ENCODE measurements at places on chromosomes 7 and 10.

GRCh38 chr10:58028597-58029366 is 238.9 kb downstream of the IPMK start:
- peak; percentile 74 for DNase-seq

GRCh38 chr7:148831782-148832181 is 52.3 kb downstream of the EZH2 start:
- no peak for DNase-seq

GRCh38 chr7:117705630-117706029 is 167.6 kb downstream of the CTTNBP2 start:
- DNase-seq, result no peak

DNA sequence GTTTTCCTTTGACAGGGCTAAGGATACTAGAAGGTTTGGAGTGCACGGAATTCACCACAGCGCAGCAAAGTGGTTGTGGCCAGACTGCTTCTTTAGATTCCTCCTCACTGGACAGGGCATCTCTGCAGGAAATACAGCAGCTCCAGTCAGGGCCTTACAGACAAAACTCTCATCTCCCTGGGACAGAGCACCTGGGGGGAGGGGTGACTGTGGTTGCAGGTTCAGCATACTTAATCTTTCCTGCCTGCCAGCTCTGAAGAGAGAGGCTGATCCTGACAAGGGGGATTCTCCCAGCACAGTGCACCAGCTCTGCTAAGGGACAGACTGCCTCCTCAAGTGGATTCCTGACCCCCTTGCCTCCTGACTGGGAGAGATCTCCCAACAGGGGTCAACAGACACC is 1257.9 kb downstream of the NXPH1 start:
- no peak for DNase-seq

- no peak for DNase-seq
These were observed 2.5 kb downstream of the SLC25A13 start for GRCh38 chr7:96319439-96319838.

- no peak for DNase-seq
These were observed 8.6 kb downstream of the MCMBP start for GRCh38 chr10:119863951-119864565.

GRCh38 chr10:26517141-26517867 is 79.2 kb downstream of the APBB1IP start:
- DNase-seq, result no peak

- no peak for DNase-seq
These were observed 132.7 kb downstream of the ICA1 start for GRCh38 chr7:8129318-8129659.

GRCh38 chr10:30047924-30048531 is 11.4 kb downstream of the JCAD start:
- no peak for DNase-seq

DNA sequence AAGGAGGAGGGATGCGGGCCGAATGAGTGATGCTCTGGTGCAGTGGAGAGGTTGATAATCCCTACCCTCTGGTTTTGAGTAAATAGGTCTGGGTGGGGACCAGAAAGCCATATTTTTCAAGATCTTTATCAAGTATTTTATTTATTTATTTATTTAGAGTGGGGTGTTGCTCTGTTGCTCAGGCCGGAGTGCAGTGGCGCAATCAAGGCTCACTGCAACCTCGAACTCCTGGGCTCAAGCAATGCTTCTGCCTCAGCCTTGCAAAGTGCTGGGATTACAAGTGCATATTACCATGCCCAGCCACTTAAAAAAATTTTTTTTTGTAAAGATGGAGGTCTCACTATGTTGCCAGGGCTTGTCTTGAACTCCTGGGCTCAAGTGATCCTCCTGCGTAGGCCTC is 21.6 kb downstream of the SVIL start:
- no peak for DNase-seq

DNA sequence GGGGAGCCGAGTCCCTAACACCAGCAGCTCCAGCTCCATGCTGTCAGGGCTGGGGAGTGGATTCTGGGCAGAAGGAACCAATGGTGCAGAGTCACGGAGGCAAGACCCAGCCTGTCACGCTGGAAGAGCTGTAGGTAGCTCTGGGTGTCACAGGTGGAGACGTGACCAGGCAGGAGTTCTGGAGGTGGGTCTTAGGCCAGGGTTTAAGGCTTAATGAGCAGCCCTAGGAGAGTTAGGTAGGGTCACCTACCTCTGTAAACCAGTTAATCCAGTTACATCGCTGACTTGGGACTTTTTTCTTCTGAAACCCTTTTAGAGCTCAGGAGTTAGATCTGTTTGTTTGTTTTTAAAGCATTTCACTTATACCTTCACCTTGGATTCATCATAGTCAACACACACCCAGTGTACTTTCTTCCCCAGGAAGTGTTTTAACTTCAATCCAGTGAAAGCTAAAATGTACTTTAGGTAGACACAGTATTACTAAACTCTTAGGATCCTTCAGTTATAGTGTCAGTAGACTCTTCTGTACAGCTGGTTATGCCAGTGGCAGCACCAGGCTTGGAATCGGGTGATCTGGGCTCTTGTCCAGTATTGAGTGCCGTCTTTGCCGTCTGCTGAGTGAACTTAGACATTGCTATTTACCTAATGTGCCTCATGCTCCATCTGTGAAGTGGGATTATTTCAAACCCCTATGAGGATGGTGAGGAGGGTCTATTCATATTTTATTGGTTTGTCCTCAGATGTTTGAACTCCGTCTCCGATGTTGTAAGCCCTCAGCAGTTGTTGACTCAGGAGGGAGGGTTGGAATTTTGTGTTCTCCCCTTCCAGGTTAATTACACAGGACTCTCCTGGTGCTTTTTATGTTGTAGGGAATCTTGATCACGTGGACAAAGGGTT is 31.0 kb downstream of the TACR2 start:
- no peak for DNase-seq

- no peak for DNase-seq
These were observed 10.5 kb upstream of the TTYH3 start for GRCh38 chr7:2621061-2621828.

DNA sequence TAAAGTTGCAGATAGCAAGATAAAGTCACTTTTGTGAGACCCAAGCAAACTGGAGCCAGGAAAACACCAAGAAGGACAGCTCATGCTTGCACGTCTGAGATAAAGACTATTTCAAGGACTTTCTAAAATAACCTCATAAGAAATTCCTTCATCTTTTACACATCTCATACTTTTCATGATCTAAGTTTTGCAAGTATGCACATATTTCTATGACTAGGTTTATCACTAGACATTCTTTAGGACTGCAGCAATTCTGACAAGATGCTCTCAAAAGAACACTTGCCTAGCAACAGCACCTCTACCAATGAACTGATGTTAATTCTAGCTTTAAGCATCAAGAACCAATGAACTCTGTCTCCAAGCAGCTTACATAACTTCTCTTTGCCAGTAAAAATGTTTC is 457.6 kb downstream of the SEMA3D start:
- DNase-seq, result no peak

DNA sequence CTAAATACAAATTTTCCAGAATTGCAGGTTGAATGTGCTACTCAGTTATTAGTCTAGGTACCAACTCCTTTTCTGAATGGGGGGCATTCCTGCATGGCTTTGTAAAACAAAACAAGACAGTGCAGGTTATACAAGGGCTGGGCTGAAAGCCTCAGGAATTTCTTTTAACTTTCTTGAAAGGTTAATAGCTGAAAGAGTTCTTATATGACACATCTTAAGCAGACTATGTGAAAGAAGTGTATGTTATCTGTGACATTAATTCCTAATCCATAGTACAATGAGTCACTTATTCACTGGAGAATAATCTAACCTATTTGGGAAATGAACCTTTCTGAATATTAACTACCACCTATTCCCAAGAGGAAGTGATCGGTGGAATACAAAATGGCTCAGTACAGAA is 115.6 kb upstream of the FAM133B start:
- DNase-seq, result no peak

GRCh38 chr7:155918720-155919390 is 106.6 kb upstream of the SHH start:
- peak; percentile 95 for DNase-seq

- DNase-seq, result no peak
These were observed 584.6 kb downstream of the CNTNAP2 start for GRCh38 chr7:146701166-146701565.

DNA sequence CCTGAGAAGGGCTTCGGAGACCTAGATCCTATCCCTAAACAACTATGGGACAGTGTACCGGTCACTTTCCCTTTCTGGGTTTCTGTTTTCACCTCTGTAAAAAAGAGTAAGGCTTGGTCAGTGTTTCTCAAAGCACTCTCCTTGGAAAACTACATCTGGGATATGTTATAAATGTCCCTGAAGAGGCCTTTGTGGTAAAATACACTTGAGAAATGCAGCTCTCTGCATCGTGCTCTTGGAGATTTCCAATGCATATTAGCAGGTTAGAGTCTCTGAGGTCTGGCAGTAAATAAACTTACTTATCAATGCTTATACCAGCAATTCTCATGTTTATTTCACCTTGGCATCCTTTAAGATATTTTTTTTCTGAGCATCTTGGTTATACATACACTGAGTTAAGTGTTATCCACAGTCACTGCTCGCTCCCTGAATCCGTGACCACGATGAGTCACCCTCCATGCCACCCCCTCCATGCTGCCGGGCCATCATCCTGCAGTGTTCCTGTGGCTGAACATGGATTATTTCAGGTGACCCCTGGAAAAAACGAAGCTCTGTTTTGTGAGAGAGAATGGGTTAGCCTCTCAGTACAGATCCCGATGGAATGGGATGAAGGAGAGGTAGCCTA is 3.3 kb upstream of the TBXAS1 start:
- DNase-seq, result peak; percentile 24

DNA sequence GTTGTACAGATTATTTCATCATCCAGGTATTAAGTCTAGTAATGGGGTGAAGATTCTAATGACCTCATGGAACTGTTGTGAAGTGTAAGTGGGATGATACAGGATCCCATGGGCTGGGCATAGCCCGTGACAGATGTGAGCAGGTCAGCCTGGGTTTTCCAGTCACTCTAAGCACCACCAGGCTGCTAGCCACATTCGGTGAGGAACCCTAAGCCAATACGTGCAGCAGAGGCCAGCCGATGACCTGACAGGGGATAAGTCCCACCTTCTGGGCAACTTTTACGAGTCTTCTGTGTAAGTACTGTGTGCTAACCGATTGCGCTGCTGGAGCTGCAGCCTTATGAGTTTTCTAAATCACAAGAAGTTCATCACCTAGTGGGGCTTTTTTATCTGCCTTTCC is 7.3 kb downstream of the ZNF503 start:
- DNase-seq, result no peak

DNA sequence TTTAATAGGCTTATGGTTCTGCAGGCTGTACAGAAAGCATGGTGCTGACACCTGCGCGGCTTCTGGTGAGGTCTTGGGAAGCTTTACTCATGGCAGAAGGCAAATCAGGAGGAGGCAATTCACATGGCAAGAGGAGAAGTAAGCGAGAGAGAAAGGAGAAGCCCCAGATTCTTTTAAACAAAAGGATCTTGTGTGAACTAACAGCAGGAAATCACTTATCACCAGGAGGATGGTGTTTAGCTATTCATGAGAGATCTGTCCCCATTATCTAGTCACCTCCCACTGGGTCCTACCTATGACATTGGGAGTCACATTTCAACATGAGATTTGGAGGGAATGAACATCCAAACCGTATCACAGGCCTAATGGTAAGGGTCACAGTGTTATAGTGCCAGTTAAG is 678.0 kb upstream of the KCND2 start:
- DNase-seq, result no peak

GRCh38 chr7:35405461-35405860 is 151.6 kb upstream of the TBX20 start:
- DNase-seq, result no peak
